CD4-positive, alpha-beta T cell treated with Interleukin-17A for 1 hour (primary cell): ENCODE measurements at places on chromosomes 1 and 21.

DNA sequence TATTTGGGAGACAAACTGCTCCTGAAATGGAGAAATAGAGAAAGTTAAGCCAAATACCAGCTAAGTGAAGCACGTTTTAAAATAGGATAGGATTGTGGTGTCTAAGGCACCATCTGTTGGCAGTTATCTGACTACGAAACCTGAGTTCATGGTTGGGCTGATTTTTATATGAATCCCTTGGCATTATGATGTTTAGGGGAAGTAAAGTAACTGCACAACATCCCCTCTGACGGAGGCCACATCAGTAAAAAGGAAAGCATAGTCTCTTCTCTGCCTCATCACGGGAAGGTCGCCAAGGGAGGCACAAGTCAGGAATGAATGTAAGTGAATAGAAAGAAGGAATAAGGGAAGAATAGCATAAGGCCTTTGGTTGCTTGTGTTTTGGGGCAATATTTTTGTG lies 128.0 kb downstream of the PRRX1 start:
- DNase-seq: no peak

GRCh38 chr1:58652651-58653184 lies 47.1 kb downstream of the MYSM1 start:
- DNase-seq: peak; percentile 68

GRCh38 chr1:50369830-50370229 lies 53.4 kb downstream of the DMRTA2 start:
- DNase-seq: no peak

DNA sequence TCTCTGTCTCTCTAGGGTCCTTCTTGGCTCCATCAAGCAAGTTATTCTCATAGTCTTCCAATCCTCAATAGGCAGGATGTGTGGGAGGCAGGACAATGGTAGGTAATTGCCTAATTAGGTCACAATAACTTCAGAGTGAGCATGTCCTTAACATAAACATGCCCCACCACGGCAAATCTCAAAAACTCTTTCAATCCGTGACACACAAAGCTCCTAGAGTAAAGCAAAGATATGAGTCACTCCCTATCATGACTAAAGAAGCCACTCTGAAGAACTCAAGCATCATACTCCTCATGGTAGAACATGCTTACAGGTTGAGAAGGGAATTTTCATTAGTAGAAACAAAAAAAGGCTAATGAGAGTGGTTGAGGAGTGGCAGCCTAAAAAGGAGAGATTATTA lies 4.9 kb downstream of the HAO2 start:
- DNase-seq: no peak

GRCh38 chr1:1960480-1961196 lies 41.6 kb upstream of the TMEM52 start:
- no peak for DNase-seq

GRCh38 chr1:89942825-89943658 lies 51.9 kb upstream of the ZNF326 start:
- no peak for DNase-seq

GRCh38 chr21:38807986-38808385 lies 2.3 kb downstream of the ETS2 start:
- no peak for DNase-seq

DNA sequence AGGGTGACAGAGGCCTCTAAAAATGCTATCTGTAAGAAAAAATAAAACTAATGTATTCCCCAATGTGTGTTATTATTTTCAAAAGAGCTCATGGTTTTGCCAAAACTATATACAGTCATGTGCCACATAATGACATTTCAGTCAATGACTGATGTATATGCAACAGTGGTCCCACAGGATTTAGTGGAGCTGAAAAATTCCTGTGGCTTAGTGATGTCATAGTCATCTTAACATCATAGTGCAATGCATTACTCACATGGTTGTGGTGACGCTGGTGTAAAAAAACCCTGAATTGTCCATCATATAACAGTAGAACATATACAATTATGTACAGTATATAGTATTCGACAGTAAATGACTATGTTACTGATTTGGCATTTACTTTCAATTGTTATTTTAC lies 172.4 kb downstream of the CACNA1E start:
- no peak for DNase-seq

- DNase-seq: peak; percentile 71
Observed at GRCh38 chr1:226736908-226737818, 1.9 kb downstream of the ITPKB start.

- DNase-seq: peak; percentile 79
Observed at GRCh38 chr1:234599617-234600417, 10.2 kb downstream of the IRF2BP2 start.

- no peak for DNase-seq
Observed at GRCh38 chr21:41777951-41778815, 11.3 kb upstream of the RIPK4 start.

DNA sequence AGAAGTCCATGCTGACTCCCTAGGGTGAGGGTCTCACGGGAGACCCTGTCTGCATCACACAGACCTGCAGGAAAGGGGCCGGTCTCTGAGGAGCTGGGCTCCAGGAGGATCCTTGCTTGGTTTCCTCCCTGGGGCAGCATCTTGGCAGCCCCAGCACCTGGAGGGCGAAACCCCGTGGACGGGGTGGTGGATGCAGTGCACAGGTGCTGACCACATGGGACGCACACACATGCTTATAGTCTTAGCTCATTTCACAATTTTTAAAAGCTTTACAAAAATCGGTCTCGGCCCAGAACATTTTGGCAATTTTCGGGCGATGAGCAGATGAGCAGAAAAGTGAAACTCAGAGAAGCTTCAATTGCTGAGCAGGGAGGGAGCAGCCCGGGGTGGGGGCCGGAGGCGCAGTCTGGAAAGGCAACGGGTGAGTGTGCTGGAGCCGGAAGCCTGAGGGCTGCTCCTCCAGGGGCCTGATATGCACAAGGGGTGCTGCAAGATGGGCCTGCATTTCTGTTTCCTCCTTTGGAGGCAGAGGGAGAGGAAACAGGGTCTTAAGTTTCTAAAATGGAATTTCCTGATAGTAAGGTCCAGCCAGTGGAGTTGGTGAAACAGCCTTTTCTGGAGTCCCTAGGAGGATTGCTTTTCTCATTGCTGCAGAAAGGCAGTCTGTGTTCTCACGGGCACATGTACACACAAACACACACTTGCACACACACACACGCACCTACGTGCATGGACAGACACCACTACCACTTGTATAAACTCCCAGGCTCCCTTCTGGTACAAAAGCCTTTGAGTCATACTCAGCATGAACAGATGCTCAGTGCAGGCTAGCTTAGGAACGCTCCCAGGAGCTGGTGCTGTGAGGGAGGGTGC lies 60.6 kb downstream of the SCCPDH start:
- DNase-seq: no peak

- DNase-seq: no peak
Observed at GRCh38 chr1:159869607-159870006, 7.2 kb upstream of the VSIG8 start.

GRCh38 chr1:226001963-226002666 lies 3.0 kb upstream of the SDE2 start:
- peak; percentile 79 for DNase-seq

DNA sequence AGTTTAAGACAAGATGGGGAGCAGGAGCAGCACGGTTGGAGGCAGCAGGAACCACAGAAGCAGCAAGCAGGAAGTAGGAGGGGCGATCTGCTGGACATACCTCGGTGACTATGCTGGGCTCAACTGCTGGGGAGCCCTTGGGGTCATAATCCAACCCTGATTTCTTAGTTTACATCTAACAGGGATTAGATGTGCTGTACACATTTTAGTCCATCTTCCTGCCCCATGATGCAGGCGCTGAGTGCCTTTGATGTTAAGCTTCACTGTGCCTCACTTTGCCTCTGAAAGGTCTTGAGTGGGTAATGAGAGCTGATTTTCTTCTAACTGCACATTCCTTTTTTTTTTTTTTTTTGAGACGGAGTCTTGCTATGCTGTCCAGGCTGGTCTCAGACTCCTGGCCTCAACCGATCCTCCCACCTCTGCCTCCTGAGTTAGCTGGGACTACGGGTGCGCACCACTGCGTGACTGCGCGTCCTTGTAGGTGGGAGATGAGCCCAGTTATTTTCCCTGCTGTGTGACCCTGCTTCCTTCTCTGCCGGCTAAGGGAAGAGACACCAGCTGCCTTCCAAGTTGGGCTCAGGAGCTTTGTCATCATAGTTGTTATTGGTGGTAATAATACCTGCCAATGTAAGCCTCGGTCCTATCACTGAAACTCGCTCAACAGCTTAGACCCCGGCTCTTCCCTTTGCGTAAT lies 1.1 kb upstream of the RCAN3 start:
- peak; percentile 56 for DNase-seq

- DNase-seq: no peak
Observed at GRCh38 chr1:30036229-30036547, 687.2 kb downstream of the MATN1 start.

DNA sequence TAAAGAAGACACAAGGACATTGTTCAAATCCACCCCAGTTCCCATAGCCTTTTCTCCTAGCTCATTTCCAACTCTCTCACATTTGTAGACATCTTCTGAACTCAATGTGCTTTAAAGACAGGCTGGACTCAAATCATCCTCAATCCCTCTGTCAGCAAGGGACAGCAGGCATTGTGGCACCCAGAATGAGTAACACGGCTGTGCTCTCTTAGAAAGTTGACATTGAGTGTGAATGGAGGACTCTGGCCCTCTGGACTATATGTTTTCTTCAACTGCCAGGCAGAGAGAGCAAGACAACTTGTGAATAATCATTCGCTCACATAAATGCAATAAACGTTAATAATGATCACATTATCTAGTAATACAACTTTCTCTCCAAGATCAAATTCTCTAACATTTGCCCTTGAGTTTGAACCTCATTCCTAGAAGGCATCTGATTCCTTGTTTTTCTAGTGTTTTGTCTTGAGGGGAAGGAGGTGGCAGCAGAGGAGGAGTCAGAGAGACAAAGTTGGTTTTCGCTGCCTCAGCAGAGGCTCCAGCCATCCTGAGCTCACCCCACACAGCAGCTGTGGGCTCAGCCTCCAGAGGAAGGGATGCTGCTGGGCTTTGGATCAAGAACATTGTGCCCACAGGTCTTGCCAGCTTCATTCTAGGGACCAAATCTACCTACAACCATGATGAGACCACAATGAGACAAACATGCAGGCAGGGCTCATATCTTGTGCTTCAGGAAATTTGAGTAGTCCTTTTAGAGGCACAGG lies 85.1 kb downstream of the BCAR3 start:
- no peak for DNase-seq

- no peak for DNase-seq
Observed at GRCh38 chr1:205272536-205272935, 44.8 kb downstream of the TMCC2 start.

DNA sequence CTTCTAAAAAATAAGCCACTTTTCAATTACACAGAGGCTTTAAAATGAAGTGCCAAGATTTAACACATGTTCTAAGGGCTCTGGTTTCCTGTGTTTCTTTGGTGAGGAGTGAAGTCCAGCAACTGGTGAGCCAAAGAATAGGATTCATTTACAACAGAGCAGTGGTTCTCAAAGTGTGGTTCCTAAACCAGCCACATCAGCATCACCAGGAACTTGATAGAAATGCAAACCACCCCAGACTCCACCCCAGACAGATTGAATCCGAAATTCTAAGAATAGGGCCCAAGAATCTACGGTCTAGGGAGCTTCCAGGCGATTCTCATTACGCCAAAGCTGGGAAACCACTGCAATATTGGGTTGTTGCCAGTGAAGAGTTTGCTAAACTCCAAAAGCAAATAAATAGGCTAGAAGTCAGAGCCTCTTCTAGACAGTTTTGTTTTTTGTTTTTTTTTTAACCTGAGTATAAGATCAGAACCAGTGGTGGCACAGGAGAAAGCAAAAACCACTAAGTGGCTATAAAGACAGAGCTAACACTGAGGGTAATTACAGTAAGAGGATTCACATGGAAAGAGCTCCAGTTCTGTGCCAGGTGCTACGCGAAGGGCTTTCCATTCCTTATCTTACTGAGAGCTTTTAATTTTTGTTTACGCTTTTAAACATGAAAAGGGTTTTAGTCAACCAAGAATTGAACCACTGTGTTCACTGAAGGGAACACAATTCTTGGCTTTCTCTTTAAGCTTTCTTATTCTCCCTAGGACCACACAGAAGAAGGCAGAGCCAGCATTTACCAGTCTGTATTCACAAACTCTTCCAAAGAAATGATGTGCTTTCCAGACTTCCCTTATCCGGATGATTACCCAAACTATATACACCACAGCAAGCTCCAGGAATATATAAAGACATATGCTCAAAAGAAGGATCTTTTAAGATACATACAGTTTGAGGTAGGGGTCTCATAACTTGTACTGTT lies 42.4 kb upstream of the FMO2 start:
- no peak for DNase-seq

DNA sequence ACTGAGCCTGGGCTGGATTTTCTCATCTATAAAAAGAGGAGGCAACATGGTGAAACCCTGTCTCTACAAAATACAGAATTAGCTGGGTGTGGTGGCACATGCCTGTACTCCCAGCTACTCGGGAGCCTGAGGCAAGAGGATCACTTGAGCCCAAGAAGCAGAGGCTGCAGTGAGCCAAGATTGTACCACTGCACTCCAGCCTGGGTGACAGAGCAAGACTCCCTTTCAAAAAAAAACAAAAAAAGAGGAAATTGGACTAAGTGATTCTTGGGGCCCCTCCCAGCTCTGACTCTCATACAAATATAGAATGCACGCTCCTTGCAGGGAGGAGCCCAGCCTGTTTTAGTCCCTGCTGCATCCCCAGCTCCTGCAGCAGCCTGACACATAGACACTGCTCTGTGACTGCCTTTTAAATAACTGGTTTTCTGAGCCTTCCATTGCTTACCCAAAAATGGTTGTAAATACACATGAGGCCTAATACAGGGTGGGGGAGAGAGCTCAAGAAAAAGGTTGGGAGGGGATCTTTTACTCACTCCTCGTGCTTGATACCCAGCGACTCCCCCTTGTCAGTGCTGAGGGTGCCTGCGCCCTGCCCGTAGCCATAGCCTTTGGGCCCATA lies 17.2 kb downstream of the CSRP1 start:
- DNase-seq: no peak

GRCh38 chr1:190563230-190563629 lies 85.6 kb upstream of the BRINP3 start:
- DNase-seq: no peak

GRCh38 chr1:206803221-206803730 lies 31.0 kb upstream of the IL10 start:
- DNase-seq: peak; percentile 91

- no peak for DNase-seq
Observed at GRCh38 chr21:22609802-22610201, 1611.6 kb downstream of the NCAM2 start.

DNA sequence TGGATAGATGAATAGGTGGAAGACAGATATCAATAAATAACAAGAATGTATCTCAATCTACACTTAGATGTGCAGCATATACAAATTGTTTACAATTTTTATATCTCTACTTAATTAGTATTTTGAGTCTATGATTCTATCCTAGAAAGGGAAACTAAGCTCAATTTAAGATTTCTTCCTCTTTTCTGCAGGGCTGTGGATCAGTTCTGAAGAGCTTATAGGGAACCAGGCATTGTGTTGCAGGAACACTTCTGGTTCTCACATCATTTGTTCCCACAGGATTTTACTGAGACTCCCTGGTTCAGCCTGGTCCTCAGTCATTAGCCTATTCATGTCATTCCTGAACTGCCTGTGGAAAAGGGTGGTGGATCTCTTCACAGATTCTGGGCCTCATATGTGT lies 105.8 kb downstream of the TNFSF18 start:
- DNase-seq: no peak

GRCh38 chr1:113747376-113747775 lies 11.9 kb downstream of the PHTF1 start:
- no peak for DNase-seq
